ENCODE measurements at places on chromosomes 16 and 17. TPM values are rescaled to one million over a fixed set of nuclear protein-coding genes. Genes with fewer than 3 reads are reported as not detected.

DNA sequence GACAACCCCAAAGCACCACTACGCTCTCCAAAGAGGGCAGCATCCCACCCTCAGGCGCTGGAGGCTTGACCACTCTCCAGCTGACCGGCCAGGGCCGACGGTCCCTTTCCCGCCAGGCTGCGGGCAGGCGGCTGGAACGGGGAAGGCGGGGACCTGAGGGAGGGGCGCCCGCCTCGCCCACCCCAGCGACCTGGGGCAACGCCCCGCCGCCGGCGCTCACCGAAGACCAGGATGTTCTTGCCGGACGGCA lies 431 bp downstream of the DYNC1LI2 start:
- H3K27me3 ChIP-seq: peaks cover 4% of the 10 kb centered on the region
- H3K27ac ChIP-seq: peak overlapping the region; percentile 61
- peak overlapping the region; percentile 83 for H3K4me3 ChIP-seq
- DNase-seq: no peak
- H3K36me3 ChIP-seq: peaks cover 20% of the 10 kb centered on the region

DNA sequence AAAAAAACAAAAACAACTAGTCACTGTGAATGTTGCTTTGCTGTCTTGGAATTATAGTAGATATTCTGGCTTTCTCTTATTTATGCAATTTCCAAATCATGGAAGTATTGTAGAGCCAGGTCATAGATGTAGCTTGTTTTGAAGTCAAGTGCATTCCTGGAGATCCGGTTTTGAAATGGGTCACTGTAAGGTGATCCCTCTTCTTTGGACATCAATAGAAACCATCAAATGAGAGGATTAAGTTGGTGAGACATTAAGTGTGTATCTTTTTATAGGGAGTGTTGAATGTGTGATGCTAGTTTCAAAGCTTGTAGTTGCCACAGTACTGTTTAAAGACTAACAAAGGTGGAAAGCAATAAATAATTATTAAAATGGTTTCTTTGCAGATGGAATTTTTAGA lies 4.5 kb downstream of the PRKAR1A start:
- DNase-seq: no peak
- H3K4me1 ChIP-seq: peaks cover 56% of the 10 kb centered on the region
- H3K36me3 ChIP-seq: peaks cover 48% of the 10 kb centered on the region
- H3K27me3 ChIP-seq: no peaks in the 10 kb centered on the region
- H3K27ac ChIP-seq: no peak overlapping the region

DNA sequence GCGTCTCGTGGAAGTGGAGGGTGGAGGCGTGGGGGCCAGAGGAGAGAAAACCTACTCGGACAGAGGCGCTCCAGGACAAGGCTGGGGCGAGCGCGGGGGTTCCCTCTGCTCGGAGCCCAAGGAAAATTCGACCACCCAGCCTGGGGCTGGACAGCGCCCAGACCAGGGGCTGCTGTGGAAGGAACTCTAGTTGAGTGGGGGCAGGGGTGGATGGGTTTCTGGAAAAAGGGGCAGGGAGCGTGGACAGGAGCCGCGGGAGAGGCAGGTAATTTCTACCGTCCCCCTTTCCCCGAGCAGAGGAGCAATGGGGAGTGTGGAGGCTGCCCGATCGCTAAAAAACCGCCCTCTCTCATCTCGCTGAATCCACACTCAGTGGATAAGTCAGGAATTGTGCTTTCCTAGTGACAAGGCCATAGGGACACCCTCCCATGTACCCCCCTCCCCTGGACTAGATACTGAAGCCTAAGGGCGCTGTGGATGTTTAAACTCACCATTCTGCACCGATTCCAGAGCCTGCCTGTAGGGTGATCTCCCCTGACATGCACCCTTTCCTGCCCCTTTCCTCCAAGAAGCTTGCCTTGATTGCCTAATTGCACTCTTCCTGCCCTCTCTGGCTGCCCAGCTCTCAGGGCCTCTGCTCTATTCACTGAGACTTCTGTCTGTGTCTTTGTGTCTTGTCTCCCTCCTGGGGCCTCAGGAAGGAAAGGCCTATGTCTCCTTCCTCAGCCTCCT lies 90.7 kb upstream of the TMEM97 start:
- H3K27ac ChIP-seq: no peak overlapping the region
- H3K4me1 ChIP-seq: peaks cover 11% of the 10 kb centered on the region

SALL1 gene
- not detected for total RNA-seq

GRCh38 chr16:55964923-55965475 lies 89.8 kb upstream of the CES5A start:
- no peak overlapping the region for H3K4me3 ChIP-seq
- H3K4me1 ChIP-seq: no peaks in the 10 kb centered on the region
- DNase-seq: no peak
- no peak overlapping the region for H3K27ac ChIP-seq
- H3K36me3 ChIP-seq: no peaks in the 10 kb centered on the region

DNA sequence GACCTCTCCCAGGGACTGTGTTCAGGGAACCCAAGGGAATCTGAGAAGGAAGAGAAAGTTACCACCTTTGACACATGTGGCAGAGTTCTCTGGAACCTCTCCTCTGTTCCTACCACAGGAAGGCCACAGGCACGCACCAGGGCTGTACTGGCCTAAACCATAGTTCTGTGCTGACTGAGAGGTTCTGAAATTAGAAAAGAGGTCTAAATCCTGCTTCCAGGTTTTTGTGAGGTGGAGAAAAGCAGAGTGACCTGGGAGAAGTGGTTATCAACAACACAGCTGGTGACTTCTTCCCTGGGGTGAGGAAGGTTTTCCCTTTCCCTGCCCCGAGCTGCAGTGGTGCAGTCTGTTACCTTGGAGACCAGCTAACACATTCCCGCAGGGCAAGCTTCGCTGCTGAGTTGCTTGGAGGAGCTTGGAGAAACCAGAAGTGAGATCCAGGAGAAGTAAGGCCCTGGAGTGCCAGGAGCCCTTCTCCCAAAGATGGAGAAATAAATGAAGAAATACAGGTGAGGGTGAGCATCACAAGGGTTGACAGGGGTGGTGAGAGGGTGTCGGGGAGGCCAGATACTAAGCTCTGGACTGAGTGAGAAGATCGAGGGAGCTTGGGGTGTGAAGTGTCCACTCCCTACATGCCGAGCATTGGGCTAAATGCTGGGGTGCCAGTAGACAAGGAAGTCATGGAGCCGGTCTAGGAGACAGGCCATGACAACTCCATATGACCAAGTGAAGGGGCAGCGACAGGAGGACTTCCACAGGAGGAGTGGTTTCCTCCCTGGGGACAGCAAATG lies at the start of gene VWA3A:
VWA3A (plus strand) TSS at position 399 of the 791 bp plus-strand sequence; CDS start at position 496, 97 bp downstream.
- no peak within 1 kb of the TSS for H3K4me3 ChIP-seq
- H3K27me3 ChIP-seq: peaks cover 5% of the 10 kb centered on the region
- no peak for DNase-seq
- H3K36me3 ChIP-seq: no peaks in the 10 kb centered on the region

GRCh38 chr16:14071576-14072271 lies 605 bp downstream of the MRTFB start:
- DNase-seq: peak; percentile 40
- peaks cover 12% of the 10 kb centered on the region for H3K4me1 ChIP-seq
- H3K27ac ChIP-seq: peak overlapping the region; percentile 33
- peak overlapping the region; percentile 79 for H3K4me3 ChIP-seq
- H3K36me3 ChIP-seq: no peaks in the 10 kb centered on the region
- H3K27me3 ChIP-seq: no peaks in the 10 kb centered on the region

TBCD gene
- 98.2 TPM for total RNA-seq

SPATA2L gene
- 6.8 TPM for total RNA-seq

GRCh38 chr17:924711-925475 lies 54.7 kb downstream of the NXN start:
- H3K4me1 ChIP-seq: no peaks in the 10 kb centered on the region
- peaks cover 14% of the 10 kb centered on the region for H3K27me3 ChIP-seq
- H3K27ac ChIP-seq: no peak overlapping the region
- H3K36me3 ChIP-seq: no peaks in the 10 kb centered on the region

DNA sequence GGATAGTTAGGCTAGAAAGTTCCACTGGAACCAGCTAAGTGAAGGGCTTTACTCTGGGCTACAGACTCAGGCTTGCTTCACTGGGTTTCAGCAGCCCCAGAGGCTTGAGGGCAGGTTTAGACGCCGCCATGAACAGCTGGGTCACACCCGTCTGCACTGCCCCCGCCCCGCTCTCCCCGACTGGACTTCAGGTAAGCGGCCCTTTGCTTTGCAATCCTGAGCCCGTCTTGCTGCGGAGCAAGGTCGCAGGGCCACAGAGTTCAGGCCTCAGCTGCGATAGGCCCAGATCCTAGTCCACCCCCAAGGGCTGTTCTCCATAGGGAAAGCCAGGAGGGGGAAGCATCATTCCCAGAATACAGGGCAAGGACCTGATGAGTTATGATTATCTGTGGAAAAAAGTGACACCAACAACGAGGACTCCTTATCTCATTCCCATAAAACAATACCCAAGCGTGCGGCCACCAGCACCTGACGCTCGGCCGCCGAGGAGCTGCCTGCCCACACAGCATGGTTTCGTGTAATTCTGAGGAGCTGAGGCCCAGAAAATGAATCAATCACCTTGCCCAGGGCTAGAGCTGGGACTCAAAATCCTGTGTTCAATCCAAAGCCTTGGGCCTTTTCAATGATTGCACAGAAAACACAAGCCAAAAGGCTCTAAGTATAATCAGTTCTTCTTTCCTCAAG lies 20.4 kb downstream of the MEAK7 start:
- DNase-seq: no peak
- peaks cover 3% of the 10 kb centered on the region for H3K36me3 ChIP-seq
- no peak overlapping the region for H3K4me3 ChIP-seq
- no peaks in the 10 kb centered on the region for H3K27me3 ChIP-seq

GRCh38 chr17:8725881-8726876 lies 18.5 kb downstream of the CCDC42 start:
- no peaks in the 10 kb centered on the region for H3K36me3 ChIP-seq
- H3K27me3 ChIP-seq: peaks cover 3% of the 10 kb centered on the region
- no peak overlapping the region for H3K27ac ChIP-seq
- no peaks in the 10 kb centered on the region for H3K4me1 ChIP-seq
- no peak overlapping the region for H3K4me3 ChIP-seq

DNA sequence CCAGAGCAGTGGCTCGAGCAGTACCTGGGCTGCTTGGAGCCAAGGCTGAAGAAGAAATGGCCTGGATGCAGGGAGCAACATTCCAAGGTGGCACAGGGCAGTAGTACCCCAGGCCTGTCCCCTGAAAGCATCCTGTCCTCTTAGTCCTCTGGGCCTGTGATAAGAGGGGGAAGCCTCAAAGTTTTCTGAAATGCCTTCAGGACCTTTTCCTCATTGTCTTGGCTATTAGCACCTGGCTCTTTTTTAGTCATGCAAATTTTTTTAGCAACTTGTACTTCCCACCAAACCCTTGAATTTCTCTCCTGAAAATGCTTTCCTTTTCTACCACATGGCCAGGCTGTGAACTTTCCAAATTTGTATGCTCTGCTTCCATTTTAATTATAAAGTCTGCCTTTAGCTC lies 148.9 kb downstream of the HS3ST2 start:
- H3K36me3 ChIP-seq: peaks cover 1% of the 10 kb centered on the region
- H3K4me1 ChIP-seq: no peaks in the 10 kb centered on the region
- H3K27me3 ChIP-seq: peaks cover 30% of the 10 kb centered on the region
- no peak overlapping the region for H3K27ac ChIP-seq
- DNase-seq: no peak

- DNase-seq: no peak
- no peaks in the 10 kb centered on the region for H3K4me1 ChIP-seq
- no peaks in the 10 kb centered on the region for H3K36me3 ChIP-seq
- H3K27me3 ChIP-seq: peaks cover 2% of the 10 kb centered on the region
These were observed 136.2 kb upstream of the AXIN2 start for GRCh38 chr17:65697661-65698060.

DNA sequence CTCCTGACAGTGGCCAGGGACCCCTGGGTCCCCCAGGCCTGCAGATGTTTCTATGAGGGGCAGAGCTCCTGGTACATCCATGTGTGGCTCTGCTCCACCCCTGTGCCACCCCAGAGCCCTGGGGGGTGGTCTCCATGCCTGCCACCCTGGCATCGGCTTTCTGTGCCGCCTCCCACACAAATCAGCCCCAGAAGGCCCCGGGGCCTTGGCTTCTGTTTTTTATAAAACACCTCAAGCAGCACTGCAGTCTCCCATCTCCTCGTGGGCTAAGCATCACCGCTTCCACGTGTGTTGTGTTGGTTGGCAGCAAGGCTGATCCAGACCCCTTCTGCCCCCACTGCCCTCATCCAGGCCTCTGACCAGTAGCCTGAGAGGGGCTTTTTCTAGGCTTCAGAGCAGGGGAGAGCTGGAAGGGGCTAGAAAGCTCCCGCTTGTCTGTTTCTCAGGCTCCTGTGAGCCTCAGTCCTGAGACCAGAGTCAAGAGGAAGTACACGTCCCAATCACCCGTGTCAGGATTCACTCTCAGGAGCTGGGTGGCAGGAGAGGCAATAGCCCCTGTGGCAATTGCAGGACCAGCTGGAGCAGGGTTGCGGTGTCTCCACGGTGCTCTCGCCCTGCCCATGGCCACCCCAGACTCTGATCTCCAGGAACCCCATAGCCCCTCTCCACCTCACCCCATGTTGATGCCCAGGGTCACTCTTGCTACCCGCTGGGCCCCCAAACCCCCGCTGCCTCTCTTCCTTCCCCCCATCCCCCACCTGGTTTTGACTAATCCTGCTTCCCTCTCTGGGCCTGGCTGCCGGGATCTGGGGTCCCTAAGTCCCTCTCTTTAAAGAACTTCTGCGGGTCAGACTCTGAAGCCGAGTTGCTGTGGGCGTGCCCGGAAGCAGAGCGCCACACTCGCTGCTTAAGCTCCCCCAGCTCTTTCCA lies 25.1 kb downstream of the C1QTNF1 start:
- peaks cover under 1% of the 10 kb centered on the region for H3K36me3 ChIP-seq
- H3K27ac ChIP-seq: no peak overlapping the region
- H3K27me3 ChIP-seq: peaks cover 12% of the 10 kb centered on the region
- H3K4me3 ChIP-seq: no peak overlapping the region

GRCh38 chr17:75695141-75695829 lies 26.0 kb upstream of the ITGB4 start:
- no peak for DNase-seq
- H3K4me1 ChIP-seq: peaks cover 19% of the 10 kb centered on the region
- H3K36me3 ChIP-seq: peaks cover 28% of the 10 kb centered on the region
- H3K4me3 ChIP-seq: no peak overlapping the region
- H3K27me3 ChIP-seq: no peaks in the 10 kb centered on the region

KRTAP9-2 gene
- total RNA-seq: not detected

KDM6B gene
- 49.6 TPM for total RNA-seq

DNA sequence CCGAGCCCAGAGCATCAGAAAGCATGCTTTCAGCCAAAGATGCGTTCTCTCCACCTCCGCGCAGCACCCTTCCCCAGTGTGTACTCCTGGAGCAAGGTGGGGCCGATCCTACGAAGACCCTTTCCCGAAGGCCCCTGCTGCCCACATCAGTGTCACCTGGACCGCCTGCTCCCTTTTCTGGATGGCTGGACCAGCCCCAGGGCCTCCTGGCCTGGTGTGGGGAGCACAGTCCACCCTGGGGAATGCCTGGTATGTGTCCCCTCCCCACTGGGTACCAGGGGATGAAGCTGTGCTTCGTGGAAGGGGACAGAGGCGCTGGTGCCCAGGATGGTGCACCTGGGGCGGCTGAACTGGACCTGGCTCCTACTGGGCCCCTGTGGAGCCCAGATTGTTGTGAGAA lies 173.8 kb downstream of the SEC14L1 start:
- DNase-seq: no peak
- no peak overlapping the region for H3K27ac ChIP-seq
- no peak overlapping the region for H3K4me3 ChIP-seq
- no peaks in the 10 kb centered on the region for H3K27me3 ChIP-seq

PPL gene
- total RNA-seq: not detected

TNK1 gene
- total RNA-seq: 4.4 TPM

- H3K4me3 ChIP-seq: no peak overlapping the region
- DNase-seq: no peak
- peaks cover 76% of the 10 kb centered on the region for H3K4me1 ChIP-seq
- H3K36me3 ChIP-seq: peaks cover 20% of the 10 kb centered on the region
These were observed 11.1 kb downstream of the HS3ST3B1 start for GRCh38 chr17:14311981-14312380.
